ENCODE measurements at places on chromosomes 11 and 22.

GRCh38 chr11:96265972-96266371 lies 77.0 kb downstream of the MAML2 start:
- no peaks in the 10 kb centered on the region for H3K27me3 ChIP-seq
- DNase-seq = no peak
- no peaks in the 10 kb centered on the region for H3K4me1 ChIP-seq
- H3K27ac ChIP-seq = no peak overlapping the region
- H3K4me3 ChIP-seq = no peak overlapping the region

GRCh38 chr22:35467681-35468434 lies 67.9 kb downstream of the MCM5 start:
- peak; percentile 62 for DNase-seq
- no peaks in the 10 kb centered on the region for H3K27me3 ChIP-seq
- H3K4me1 ChIP-seq = no peaks in the 10 kb centered on the region
- H3K4me3 ChIP-seq = no peak overlapping the region
- H3K36me3 ChIP-seq = no peaks in the 10 kb centered on the region
- peak overlapping the region; percentile 46 for H3K27ac ChIP-seq

DNA sequence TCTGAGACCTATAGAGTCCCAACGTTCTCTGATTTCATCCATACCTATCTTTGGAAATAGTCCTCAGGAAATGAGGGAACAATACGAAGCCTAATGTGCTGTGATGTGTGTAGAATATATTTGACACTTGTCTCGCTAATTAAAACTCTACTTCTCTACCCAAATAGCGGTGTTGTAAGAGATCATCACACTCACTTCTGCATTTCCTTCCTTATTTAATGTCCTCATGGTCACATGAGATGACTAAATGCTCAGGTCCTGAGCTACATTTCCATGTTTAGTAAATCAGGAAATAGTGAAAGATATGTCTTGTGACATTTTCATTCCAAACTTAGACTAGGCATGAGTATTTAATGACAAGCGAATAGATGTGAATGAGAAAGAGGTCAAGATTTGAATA lies 112.3 kb downstream of the MAML2 start:
- no peaks in the 10 kb centered on the region for H3K36me3 ChIP-seq
- DNase-seq = no peak
- no peaks in the 10 kb centered on the region for H3K4me1 ChIP-seq
- no peaks in the 10 kb centered on the region for H3K27me3 ChIP-seq
- no peak overlapping the region for H3K27ac ChIP-seq
- H3K4me3 ChIP-seq = no peak overlapping the region

DNA sequence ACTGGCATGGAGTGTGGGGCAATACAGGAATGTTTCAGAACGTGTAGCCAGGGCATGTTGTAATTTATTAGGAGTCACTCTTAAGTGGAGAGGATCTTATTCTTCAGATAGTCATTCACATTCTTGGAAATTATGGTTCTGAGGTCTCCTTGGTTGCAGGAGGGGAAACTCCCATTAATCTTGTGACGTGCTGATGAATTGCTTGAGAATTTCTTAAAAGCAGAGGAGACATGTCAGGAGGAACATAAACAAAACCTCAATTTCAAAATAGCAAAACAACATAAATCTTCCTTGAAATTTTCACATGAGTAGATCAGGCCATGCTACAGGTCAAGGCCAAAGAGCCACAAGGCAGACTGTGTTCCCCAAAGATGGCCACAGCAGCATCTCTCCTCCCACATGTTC lies 50.4 kb downstream of the ADM start:
- H3K36me3 ChIP-seq = no peaks in the 10 kb centered on the region
- no peak overlapping the region for H3K27ac ChIP-seq
- DNase-seq = no peak
- no peak overlapping the region for H3K4me3 ChIP-seq

GRCh38 chr11:7640816-7641215 lies 32.5 kb downstream of the CYB5R2 start:
- no peaks in the 10 kb centered on the region for H3K27me3 ChIP-seq
- DNase-seq = no peak
- no peak overlapping the region for H3K4me3 ChIP-seq
- H3K36me3 ChIP-seq = peaks cover 62% of the 10 kb centered on the region
- H3K4me1 ChIP-seq = peaks cover 31% of the 10 kb centered on the region

- no peak for DNase-seq
- H3K27ac ChIP-seq = no peak overlapping the region
- H3K4me1 ChIP-seq = peaks cover 24% of the 10 kb centered on the region
- H3K27me3 ChIP-seq = peaks cover 8% of the 10 kb centered on the region
These were observed 1.0 kb downstream of the SYT12 start for GRCh38 chr11:67023957-67024353.

All from Peyer's patch (tissue), 4 donors.